T-cell (primary cell): ENCODE measurements at places on chromosomes 3 and 15. TPM values are rescaled to one million over a fixed set of nuclear protein-coding genes. Genes with fewer than 3 reads are reported as not detected.

Gene TRH
- not detected for total RNA-seq

Gene PLOD2
- total RNA-seq = not detected

Gene SLC25A36
- total RNA-seq = 44.4 TPM

Gene ARIH2
- total RNA-seq = 163 TPM

Gene MNS1
- total RNA-seq = not detected

Gene MYH15
- not detected for total RNA-seq

Gene STT3B
- 105 TPM for total RNA-seq

Gene CNTN4
- total RNA-seq = not detected

Gene CPLX3
- not detected for total RNA-seq

Gene PP2D1
- not detected for total RNA-seq

Gene NPAP1
- total RNA-seq = not detected

Gene EBLN2
- 6.9 TPM for total RNA-seq

Gene ARHGEF26
- total RNA-seq = 0.23 TPM

Gene PCSK6
- 1.3 TPM for total RNA-seq

GRCh38 chr3:150960708-150961684 lies 11.5 kb downstream of the CLRN1 start:
- no peak for DNase-seq

DNA sequence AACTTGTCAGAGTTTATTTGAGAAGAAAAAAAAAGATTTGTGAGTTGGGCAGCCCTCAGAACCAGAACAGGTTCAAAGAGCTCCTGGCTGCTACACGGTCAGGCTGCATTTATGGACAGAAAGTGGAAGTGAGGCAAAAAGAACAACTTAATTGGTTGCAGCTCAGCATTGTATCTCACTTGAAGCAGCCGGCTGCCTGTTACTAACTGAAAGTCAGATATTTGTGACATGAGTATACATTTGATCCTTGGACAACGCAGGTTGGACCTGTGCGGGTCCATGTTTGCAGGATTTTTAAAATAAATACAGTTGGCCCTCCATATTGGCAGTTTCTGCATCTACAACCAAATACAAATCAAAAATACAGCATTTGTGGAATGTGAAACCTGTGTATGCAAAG lies 7.5 kb upstream of the ALDH1L1 start:
- DNase-seq = no peak

DNA sequence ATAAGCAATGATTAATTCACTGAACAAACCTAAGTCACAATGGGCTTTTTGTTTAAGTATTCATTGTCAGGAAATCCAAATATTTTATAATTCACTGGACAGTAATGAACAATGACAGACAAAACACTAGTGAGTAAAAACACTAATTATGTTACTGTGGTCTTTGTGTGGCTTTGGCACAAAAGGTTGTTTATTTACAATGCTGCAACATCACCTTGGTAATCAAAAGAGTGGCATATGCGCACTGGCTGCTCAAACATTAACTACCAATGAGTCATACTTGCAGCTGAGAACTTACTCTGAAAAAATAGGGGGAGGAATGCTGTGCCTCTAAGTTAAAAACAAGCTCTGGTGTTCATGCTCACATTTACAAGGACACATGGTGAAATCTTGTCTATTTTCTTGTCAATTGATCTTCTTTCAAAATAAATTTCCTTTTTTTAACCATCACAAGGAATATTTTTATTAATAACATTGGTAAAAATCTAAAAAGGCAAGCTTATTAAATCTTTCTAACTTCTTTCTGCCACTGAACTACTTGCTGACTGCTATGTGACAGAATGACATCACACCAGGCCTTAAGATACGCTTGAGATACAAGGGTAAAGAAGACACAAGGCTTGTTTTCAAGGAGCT lies 85.2 kb upstream of the PPIB start:
- DNase-seq = no peak

GRCh38 chr3:196166741-196167140 lies 44.5 kb downstream of the ZDHHC19 start:
- no peak for DNase-seq

GRCh38 chr15:101472033-101472432 lies 17.5 kb downstream of the PCSK6 start:
- no peak for DNase-seq

DNA sequence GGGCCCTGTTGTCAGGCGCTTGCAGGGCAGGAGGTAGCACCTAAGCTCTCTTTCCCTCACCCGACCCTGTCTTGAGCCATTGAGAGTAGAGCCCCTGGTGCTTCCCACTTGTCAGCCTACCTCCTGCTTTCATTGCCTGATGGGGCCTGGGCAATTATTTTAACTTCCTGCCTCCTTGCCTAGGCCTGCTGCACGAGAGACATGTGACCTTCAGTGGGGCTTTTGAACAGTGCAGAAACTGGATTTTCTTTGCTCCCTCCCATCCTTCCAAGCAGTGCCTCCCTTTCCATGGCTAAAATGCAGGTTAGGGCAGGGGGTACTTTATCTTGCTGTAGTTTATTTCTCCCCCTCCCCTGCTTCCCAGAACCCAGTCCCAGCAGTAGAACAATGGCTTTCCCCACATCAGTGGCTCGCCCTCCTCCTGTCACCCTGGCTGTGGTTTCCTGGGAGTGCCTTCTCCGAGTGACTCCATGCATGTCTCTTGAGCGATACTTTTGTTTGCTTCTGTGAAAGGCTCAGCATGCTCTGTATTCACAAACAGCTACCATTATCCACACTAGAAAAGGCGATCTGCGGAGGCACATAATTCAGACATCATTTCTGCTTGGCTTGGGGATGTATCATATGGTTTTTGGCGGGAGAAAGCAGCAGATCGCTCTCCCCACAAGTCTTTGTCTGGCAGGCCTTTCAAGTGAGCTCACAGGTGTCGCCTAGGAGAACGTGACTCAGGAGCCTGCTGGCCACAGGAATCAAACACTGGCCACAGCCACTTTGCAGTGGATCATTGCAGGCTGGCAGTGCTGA lies 24.1 kb downstream of the PDIA5 start:
- no peak for DNase-seq

DNA sequence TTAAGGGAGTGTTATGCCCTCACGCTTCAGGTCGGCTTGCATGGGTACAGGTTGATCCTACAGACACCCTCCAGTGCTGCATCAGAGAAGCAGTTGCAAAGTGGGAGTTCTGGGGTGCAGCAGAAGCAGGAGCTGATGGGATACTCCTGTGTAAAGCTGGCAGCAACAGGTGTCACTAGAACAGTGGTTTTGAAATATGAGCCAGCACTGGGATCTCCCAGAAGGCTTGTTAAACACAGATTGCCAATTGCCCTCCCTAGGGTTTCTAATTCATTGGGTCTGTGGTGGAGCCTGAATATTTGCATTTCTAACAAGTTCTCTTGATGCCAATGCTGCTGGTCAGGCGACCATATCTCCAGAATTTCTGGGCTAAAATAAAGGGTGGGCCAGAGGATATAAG lies 350.4 kb downstream of the CLSTN2 start:
- no peak for DNase-seq

DNA sequence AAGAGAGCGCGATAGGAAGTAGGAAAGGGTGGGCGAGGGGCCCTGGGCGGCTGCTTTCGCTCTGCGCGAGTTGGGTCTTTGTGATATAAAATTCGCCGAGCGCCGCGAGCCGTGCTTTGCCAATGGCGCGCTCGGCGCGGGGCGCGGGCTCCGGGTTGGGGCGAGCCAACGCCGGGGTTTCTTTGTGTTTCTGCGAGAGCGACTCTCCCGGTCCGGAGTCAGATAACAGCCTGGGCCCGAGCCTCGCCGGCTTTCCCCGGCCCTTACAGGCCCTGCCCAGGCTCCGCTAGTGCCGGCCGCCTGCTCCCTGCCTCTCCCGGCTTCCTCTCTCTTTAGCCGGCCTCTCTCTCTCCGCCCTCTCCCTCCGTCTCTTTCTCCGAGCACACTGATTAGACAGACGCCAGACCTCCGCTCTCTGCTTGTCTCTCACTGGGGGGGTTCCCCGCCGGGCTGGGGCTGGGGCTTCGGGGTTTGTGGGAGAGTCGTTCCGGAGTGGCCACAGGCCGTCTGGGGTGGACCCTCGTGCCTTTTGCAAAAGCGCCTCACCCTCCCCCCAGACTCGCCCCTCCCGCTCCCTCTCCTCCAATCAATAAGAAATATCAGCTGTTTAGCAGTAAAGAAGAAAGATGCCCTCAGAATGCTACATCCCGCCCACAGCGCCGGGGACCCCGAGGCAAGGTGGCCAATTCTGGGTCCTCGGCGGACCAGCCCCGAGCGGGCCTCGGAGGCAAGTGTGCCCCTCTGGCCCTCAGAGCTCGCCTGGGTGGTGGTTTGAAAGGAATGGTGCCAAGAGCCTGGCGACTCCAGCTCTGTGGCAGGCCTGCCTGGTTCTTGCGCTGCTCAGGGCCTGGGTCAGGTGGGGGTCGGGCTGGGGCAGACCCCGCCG lies 2.9 kb downstream of the NR2F2 start:
- DNase-seq = no peak

DNA sequence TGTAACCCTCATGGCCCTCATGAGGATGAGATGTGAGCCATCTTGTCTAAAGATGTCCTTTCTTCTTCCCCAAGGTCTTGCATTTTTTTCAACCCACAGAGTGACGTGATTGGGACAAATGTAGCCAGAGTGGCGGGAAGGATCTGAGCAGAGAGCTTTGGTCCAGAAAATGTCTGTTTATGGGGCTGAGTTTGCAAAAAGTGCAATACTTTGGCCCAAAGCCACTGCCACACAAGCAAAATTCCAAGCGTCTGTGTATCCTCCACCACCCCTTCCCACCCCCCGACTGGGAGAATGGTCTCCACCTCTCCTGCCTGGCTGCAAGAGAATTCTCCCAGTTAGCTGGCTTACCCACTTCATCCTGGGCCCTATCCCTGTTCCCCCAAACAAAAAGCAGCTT lies 246.9 kb upstream of the LRIG1 start:
- no peak for DNase-seq

DNA sequence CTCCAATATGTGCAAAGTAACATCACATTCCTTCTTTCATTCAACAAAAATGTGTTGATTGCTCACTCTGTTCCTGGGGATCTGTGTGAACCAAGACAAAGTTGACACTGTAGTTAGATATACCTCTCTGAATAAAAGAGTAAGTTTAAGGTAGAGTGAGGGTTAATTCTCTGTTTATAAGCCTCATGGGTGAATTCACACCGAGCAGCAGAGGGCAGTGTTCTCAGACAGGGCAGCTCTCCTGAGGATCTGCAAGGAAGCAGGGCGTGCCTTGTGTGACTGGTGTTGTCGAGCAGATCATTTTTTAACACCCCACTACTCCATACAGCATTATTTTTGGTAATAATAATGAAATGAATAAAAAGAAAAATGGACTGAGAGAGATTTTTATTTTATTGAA lies 34.4 kb downstream of the PAQR9 start:
- peak; percentile 36 for DNase-seq

DNA sequence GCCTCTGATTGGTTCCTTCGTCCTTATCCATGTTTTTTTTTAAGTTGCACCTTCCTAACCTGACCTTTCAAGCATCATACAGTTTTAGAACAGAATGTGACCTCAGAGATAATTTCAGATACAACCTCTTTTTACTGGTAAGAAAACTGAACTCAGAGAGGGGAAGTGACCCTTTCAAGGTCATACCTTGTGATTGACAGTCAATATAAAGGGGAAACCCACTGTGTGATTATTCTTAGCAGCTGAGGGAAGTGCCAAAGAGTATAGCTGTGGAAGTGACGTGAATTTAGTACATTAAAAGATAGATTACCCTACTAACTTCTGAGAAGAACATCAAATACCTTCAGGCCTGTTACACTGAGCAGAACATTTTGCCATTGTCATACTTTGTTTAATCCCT lies 319.4 kb downstream of the NEK10 start:
- DNase-seq = no peak

- DNase-seq = no peak
These were observed 25.7 kb downstream of the GPR15 start for GRCh38 chr3:98557324-98558010.

GRCh38 chr3:171967932-171968678 lies 71.3 kb upstream of the FNDC3B start:
- DNase-seq = no peak
